Tibial nerve (tissue), 4 donors: ENCODE measurements at places on chromosomes 12 and 14.

DNA sequence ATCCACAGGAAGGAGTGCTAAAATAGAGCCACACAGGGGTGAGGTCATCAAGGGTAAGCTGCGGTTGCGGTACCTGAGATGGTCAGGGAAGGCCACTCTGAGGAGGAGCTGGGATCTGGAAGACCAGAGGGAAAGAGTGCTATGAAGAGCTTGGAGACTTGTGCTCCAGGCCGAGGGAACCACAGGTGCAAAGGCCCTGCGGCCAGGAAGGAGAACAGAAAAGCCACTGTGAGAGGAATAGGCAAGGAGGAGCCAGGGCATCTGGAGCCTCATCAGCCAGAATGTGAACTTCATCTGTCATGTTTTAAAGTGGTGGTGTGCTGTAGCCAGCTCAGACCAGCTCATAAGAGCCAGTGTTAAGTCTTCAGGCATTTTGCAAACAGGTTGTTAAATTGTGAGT is 5.5 kb upstream of the CCDC197 start:
- H3K27me3 ChIP-seq, result no peaks in the 10 kb centered on the region
- H3K4me1 ChIP-seq, result peaks cover 6% of the 10 kb centered on the region
- no peak for DNase-seq
- no peak overlapping the region for H3K4me3 ChIP-seq
- no peaks in the 10 kb centered on the region for H3K36me3 ChIP-seq

DNA sequence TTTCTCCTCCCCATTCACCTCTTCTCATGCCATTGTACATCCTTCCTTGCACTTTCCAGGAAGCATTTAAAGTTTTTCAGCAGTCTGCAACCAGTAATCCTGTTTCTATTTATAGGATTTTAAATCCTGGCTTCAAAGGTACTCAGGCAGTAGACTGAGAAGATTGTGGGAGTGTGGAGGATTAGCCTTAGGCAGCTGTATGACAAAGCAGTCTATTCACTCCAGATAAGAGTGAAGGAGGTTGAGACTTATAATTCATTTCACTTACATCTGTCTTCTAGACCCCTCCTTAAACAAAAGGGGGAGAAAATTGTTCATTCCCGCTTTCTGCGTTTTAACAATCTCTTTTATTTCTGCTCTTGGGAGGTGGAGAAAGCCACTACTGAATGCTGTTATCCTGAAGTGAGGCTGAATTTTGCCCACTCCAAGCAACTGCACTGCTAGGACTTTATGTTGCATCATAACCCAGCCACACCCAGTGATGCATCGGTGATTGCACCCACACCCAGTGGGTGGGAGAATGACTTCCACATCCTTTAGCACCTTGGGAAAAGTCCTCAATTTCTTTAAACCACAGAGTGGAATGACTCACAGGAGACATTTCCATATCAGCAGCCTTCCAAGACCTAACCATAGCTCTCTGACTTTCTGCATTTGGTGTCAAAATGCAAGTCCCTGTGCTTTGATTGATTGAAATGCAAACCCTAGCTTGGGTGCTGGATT is 382.5 kb upstream of the ATP2B1 start:
- H3K27me3 ChIP-seq, result no peaks in the 10 kb centered on the region
- H3K4me3 ChIP-seq, result no peak overlapping the region
- no peaks in the 10 kb centered on the region for H3K36me3 ChIP-seq
- H3K4me1 ChIP-seq, result no peaks in the 10 kb centered on the region
- H3K27ac ChIP-seq, result no peak overlapping the region

DNA sequence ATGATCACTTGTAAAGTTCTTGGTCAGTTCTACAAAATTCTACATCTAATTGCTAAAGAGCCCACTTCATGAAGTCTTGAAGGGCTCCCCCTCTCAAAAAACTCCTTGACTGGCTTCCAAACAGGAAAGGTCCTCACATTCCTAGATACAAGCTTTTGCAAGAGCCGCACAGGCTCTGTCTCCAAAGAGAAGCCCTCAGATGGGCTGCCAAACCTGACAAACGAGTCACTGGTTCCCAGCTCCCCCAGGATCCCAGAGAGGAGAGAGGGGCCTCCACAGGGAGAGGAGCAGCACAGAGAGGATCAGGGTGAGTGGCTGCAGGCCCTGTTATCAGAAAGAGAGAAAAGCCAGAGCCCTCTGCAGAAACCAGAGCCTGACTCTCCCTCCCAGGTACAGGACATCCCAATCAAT is 5.8 kb downstream of the NID2 start:
- H3K4me1 ChIP-seq, result no peaks in the 10 kb centered on the region
- no peak overlapping the region for H3K27ac ChIP-seq
- no peaks in the 10 kb centered on the region for H3K36me3 ChIP-seq
- H3K27me3 ChIP-seq, result no peaks in the 10 kb centered on the region

DNA sequence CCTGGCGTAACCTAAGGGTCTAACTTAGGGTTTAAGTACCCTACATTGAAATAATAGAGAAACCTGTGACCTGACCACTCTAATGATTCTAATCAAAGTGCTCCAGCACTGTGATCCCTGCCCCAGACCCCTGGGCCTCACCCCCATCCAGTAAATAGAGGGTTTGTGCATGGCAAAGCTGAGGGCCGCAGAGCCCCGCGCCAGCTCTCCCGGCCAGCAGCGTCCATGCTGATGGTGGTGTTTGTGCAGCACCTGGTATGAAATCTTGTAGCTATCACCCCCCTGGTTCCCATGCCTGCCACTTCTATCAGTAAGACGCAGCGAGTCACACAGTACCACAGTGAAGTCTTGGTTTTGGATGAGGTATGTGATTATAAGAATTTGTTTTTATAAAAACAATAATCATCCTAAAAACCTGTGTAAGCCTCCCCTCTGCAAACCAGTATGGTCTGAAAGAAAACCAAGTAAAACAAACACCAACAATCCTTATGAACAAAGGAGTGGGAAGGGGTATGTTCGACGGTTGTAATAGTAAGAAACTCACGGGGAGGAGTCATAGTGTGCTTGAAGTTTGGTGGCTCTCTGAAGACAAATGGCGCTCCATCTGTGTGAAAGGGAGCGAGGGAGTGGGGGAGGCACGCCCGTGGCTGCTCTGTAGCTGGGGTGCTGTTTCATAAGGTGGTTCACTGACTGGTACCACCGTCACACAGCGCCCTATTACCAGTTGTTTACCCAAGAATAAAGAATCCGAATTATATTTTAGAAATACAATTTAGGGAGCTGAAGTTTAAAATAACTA is 156.2 kb downstream of the CACNA1C start:
- no peaks in the 10 kb centered on the region for H3K27me3 ChIP-seq
- H3K27ac ChIP-seq, result no peak overlapping the region
- no peak for DNase-seq
- H3K4me1 ChIP-seq, result no peaks in the 10 kb centered on the region
- no peak overlapping the region for H3K4me3 ChIP-seq

DNA sequence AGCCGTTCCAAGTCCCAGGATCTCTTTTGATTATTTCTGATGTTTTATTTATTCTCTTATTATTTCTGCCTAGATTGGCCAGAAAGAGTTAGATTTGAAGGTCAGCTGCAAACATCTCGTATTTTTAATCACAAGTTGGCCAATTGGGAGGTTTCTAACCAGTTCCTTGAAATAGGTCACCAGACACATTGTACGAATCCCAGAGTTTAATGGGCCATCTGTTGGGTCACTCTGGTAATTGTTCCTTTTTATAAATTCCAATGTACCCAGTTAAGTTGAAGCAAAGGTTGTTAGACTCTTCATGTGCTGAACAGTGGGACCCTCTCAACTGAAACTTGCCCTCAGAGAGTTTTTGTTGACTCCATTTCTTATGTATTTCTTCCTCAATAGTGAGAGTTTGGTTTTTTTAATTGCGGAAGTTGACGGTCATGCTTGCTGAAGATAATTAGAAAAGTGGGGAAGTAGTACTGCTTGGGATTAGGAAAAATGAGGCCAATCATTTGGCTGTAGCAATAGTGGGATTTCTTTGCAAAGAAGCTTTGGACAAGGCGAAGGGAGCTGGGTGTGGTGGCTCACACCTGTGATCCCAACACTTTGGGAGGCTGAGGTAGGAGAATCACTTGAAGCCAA is 382.7 kb upstream of the RGS6 start:
- no peaks in the 10 kb centered on the region for H3K36me3 ChIP-seq
- no peak for DNase-seq
- no peaks in the 10 kb centered on the region for H3K27me3 ChIP-seq
- no peak overlapping the region for H3K4me3 ChIP-seq
- H3K27ac ChIP-seq, result no peak overlapping the region
- peaks cover 5% of the 10 kb centered on the region for H3K4me1 ChIP-seq
